ENCODE measurements at places on chromosomes 12 and 14. TPM values are rescaled to one million over a fixed set of nuclear protein-coding genes. Genes with fewer than 3 reads are reported as not detected.

SMOC1 gene
- not detected for total RNA-seq

GPD1 gene
- 0.70 TPM for total RNA-seq

- DNase-seq: no peak
Measured at GRCh38 chr12:76226397-76226796, 121.8 kb downstream of the BBS10 start.

DNA sequence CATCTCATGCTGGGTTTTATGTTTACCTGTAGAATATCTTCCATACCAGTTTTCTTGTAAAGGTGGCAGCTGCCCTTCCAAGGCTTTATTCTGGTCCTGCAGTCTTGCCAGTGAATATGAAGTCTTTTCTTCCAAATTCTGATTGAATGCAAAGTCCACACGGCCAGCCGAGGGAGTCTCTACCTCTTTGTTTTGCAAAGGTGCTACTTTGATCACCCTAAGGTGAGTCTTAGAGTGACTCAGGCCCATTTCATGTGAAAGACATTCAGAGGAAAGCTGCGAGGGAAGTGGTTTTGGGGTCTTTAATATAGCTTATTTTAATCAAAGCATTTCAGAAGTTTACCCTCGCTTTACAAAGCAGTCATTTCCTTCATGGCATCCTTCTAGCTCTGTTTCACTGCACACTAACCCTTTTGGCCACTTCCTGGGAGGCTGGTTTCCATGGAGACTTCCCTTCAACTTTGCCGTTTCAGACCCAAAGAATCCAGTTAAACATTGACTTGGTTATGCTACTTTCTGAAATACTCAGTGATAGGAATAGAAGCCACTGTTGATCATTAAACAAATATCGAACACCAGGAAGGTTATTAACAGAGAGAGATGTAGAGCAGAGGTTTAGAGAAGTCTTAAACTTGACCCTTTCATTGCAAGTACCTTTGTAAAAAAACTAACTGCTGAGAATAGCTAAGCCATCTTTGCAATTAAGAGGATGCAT is at the start of gene CCDC198:
TSS of gene CCDC198 (minus strand) at position 391 of the 715 bp plus-strand sequence. CDS start at position 249, 142 bp downstream.
- DNase-seq: no peak

DNA sequence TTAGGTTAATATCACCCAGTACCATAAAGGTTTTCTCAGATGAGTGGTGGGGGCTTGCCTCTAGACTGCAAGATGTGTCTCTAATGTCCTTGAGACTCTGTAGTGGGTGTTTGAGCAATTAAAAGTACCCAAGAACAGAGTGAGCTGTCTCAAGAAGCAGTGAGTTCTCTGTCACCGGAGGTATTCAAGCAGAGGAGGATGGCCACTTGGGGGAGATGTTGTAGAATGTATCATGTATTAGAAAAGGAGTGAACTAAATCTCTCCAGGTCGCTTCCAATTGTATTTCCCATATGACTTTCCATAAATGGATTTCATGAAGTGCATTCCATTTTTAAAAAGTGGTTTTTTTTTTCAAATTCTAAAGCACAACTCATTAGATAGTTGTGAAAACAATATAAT is 35.0 kb downstream of the SLC17A8 start:
- DNase-seq: no peak

DNA sequence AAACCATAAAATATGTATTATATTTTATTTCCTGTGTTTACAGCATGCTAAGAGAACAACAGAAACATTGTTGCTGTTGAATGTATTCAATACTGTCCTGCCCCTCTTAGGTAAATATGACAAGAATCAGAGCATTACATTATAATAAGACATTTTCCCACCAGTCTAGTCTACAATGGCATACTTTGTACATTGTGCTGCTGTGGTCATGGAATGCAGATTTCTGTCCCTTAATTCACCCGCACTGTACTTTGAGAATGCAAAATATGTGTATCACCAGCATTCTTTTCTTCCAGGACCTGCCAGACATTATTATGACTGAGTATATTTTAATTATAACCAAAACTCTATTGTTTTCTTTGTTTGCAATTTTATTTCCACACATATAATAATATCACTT is 16.5 kb upstream of the OR10AD1 start:
- DNase-seq: no peak

- DNase-seq: no peak
Measured at GRCh38 chr14:61421212-61421923, 100.0 kb downstream of the PRKCH start.

Data from CD8-positive, alpha-beta memory T cell (primary cell).